Fibroblast of skin of abdomen (primary cell): ENCODE measurements at places on chromosomes 7 and 10.
A peak's percentile ranks its signal among the peaks of the same experiment; 100 is the strongest.

GRCh38 chr10:71332466-71332865 lies 13.4 kb downstream of the SLC29A3 start:
- DNase-seq, result no peak

- no peak for DNase-seq
Measured at GRCh38 chr10:24569828-24570657, 153.6 kb downstream of the ARHGAP21 start.

- DNase-seq, result no peak
Measured at GRCh38 chr7:154584352-154585252, 418.3 kb downstream of the PAXIP1 start.

- no peak for DNase-seq
Measured at GRCh38 chr7:99083068-99083651, 60.7 kb downstream of the SMURF1 start.

DNA sequence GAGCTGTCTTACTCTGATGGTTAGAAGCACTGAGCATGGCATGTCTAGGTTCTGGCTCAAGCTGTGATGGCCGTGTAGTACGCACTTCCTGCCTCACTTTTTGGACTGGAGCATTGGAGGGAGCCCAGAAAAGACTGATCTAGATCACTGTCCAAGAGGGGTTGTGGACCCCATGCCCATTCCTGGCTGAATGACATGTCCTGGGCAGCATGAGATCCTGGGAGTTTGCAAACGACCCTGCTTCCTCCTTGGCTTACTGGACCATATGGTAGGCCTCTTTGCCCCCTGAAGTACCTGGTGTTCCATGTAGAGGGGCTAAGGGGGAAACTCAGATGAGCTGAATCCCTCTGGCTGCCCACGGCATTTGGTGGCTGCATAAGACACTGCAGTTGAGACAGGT lies 36.7 kb downstream of the ARHGAP22 start:
- no peak for DNase-seq

DNA sequence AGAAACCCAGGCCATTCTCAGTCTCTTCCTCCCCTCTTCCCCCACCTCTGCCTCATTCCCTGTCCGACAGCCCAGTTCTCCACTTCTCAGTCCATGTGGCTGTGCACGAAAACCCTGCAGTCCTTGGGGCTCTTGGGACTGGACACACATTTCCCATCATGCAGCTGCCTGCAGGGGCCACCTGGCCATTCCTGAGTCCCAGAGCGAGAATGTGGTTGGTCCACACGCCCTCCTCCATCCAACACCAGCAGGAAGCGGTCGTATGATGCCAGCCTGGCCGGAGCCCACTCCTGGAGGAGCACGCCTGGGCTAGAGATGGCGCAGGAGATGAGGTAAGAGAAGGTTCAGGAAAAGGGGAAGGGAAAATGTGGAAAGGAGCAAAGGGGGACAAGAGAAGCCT lies 222.5 kb downstream of the USP6NL start:
- DNase-seq, result no peak

DNA sequence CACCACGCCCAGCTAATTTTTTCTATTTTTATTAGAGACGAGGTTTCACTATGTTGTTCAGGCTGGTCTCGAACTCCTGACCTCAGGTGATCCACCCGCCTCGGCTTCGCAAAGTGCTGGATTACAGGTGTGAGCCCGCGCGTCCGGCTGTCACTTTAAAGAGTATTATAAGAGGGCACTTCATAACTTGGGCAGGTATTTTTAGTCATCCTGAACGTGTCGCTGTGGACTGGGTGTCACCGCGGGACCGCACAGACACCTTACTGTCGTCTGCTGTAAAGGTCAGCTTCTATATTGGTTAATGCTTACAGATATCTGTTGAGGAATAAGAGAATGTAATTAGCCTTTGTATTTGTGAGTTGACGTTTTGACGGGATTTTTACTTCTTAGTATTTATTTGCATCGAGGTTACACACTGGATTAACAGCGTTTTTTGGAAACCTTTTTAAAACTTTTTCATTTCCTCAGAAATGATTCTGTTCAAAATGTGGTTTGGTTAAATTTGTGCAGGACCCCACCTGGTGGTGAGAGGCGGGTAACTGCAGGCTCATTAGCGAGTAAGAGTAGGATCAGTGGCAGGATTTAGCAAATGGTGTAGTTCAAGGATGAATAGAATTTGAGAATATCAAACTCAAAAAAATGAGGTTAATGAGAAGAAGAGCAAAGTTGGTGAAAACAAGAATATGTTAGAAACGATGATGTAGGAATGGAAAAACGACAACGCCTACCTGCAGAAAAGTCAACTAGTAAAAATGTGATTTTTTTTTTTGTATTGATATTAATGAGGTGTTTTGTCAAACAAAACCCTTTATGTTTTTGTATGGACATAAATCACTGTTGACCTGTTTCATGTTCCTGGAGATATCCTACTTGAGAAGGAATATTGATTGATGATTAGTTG lies 3.2 kb downstream of the DNAJB6 start:
- DNase-seq, result peak; percentile 70

DNA sequence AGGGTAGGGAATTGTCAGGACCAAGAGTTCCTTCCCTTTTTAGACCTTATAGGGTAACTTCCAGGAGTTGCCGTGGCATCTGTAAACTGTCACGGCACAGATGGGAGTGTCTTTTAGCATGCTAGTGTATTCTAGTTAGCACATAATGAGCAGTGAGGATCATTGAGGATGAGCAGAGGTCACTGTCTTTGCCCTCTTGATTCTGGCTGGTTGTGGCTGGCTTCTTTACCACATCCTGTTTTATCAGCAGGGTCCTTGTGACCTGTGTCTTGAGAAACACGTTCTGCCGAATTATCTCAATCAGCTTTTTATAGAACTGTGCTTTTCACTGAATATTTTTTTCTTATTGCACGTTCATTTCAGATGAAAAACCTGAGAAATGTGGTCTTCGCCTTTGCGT lies 41.5 kb downstream of the MINPP1 start:
- DNase-seq, result no peak

- peak; percentile 63 for DNase-seq
Measured at GRCh38 chr10:27252267-27253000, 11.8 kb upstream of the ACBD5 start.

GRCh38 chr7:90629297-90629918 lies 33.3 kb downstream of the CDK14 start:
- DNase-seq, result peak; percentile 53

GRCh38 chr7:155204744-155205367 lies 92.8 kb upstream of the INSIG1 start:
- DNase-seq, result no peak

DNA sequence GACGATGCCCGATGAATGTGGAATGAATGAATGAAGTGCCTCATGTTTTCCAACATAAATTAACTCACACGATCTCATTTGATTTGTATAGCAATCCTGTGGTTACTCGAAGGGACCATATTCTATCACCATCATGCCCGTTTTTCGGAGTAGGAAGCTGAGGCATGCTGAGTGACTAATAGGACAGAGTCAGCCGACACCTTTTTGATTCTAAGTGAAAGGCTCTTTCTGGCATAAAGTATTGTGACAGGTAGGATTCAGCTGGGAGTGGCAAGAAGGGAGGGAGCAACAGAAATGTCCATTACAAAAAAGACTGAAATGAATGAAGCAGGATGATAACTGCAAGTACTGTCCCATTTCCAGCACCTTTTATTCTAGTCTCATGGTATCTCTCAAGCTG lies 55.7 kb downstream of the KLRG2 start:
- no peak for DNase-seq

DNA sequence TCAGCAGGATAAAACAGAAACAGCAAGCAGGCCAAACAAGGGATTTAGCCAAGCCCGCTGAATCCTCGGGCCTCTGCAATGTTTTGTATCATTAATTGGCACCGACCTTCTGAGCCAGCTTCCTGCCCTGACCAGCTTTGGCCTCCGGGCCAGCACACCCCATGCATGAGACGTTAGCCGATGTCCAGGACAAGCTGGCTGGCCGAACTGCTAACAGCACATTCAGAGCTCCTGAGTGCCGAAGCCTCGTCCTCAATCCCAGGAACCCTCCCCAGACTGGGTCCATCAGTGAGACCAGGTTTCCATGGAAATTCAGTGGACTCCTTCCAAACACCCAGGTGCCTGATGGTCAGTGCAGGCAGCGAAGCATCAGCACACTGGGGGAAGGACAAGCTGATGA lies 134.3 kb upstream of the PFKP start:
- DNase-seq, result no peak

GRCh38 chr7:28002638-28003037 lies 178.0 kb downstream of the JAZF1 start:
- no peak for DNase-seq

GRCh38 chr10:16944986-16945385 lies 127.8 kb upstream of the RSU1 start:
- DNase-seq, result peak; percentile 15

- DNase-seq, result peak; percentile 5
Measured at GRCh38 chr10:129864601-129865126, 99.4 kb downstream of the EBF3 start.

DNA sequence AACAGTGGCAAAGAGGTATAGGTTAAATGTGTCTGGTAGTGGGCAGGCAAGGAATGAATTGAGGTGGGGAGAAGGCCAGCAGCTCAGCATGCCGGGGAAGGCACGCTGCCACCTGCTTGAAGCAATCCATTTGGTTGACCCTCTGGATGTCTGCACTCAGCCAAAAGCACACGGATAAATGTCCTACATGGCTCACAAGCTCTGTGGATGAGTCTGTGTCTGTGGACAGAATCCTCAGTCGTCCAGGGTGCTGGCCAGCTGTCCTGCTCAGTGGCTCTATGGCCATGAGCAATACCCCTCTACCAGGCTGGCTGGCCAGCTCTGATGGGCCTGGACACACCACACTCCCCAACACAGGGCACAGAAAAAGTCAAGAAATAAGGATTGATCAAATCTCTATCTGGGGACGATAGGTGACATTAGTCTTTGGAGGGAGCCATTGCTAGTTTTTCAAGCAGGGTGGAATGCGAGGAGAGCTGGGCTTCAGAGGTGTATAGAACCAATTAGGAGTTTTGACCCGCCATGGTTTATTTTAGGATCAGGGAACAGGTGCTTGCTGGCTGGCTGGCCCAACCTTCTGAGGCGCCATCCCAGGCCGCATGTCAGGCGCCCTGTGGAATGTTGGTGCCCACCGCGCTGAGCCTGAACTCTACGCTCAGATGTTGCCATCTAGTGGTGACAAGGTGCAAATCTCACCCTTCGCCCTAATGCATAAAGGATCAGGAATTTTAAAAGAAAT lies 493.4 kb downstream of the TNS3 start:
- DNase-seq, result peak; percentile 66

DNA sequence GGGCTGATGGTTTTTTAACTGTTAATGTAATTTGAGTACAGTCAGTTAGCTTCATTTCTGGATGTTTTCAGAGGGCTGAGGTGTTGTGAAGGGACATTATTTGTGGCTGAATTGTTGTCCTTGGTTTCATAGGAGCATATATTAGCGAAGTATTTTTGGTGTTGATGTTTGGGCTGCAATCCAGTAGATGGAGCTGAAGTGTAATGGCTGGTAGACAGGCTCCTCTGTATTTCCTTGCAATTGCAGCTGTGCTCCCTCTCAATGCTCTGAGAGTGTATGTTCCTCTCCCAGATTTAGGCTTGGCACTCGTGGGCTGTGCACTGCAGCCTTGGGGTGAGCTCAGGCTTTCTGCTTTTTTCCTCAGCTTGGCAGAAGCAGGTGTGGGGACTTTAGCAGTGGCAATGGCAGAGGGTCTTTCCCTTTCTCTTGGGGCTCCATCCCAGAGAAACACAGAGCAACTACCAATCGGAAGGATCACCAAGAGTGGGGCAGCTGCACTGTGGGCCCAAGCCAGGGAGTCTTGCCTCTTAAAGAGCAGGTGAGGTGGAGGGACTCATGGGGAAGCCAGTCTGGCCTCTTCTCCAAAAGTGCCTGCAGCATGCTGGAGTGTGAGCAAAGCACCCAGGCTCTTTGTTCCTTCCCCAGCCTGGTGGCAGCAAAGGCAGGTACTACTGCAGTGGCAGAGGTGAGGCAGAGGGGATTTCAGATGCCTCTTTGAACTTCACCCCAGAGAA lies 544.4 kb downstream of the SH2D4B start:
- DNase-seq, result peak; percentile 1

DNA sequence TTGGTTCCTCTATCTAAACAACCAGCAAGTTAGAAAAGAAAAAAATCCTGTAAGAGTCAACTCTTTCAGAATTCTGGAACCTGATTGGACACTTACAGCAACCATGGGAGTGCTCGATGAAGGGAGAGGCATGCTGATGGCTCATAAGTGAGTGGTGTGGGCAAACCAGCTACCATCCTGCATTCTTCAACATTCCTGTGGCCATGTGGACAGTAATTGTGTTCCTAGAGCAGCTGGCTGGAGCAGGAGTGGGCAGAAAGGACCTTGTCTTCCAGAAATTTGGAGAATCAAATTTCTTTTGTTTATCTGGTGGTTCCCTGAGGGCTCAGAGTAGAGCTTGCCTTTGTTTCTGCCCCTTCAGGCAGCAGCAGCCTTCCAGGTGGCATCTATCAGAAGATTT lies 22.5 kb upstream of the MYL7 start:
- peak; percentile 84 for DNase-seq

- no peak for DNase-seq
Measured at GRCh38 chr10:120186506-120186905, 270.5 kb upstream of the PLPP4 start.

- no peak for DNase-seq
Measured at GRCh38 chr7:143390773-143391317, 9.7 kb downstream of the ZYX start.

DNA sequence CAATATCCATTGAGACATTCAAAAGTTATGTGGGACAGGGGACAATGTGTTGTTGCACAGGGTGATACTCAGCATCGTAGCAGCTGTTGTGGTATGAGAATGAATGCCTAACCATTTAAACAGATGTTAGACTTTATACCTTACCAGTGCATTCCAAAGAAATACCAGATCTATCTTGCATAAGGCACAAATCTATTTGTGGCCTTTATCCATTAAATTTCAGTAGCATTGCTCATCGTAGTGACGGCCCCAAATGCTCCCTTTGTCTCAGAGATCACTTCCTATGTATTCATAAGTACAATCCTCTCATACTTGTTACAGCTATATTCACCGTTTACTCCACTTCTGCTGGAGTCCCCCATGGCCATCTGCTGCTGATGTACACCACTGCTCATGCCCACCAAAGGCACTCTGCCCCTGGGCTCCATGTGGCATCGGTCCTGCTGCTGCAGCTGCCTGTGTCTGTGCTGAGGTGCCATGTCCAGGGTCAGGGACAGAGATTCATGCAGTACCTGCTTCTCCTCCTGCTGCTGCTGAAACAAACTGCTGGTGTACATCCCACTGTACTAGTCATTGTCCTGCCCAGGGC lies 96.3 kb downstream of the CPED1 start:
- peak; percentile 96 for DNase-seq

- peak; percentile 73 for DNase-seq
Measured at GRCh38 chr7:20219446-20220292, 2.5 kb upstream of the MACC1 start.

GRCh38 chr7:41917-42565 lies 150.3 kb upstream of the FAM20C start:
- DNase-seq, result no peak

- no peak for DNase-seq
Measured at GRCh38 chr10:26739071-26739631, 41.6 kb downstream of the PDSS1 start.

- no peak for DNase-seq
Measured at GRCh38 chr10:84317174-84317573, 11.2 kb upstream of the CCSER2 start.
